ENCODE measurements at places on chromosomes 5 and 9. TPM values are rescaled to one million over a fixed set of nuclear protein-coding genes. Genes with fewer than 3 reads are reported as not detected.

The ANKRD34B gene
- 1.7 TPM for polyA plus RNA-seq

- DNase-seq: no peak
Observed at GRCh38 chr9:1938675-1939170, 76.4 kb upstream of the SMARCA2 start.

GRCh38 chr9:100427366-100428263, 672 bp downstream of the MSANTD3 start:
- DNase-seq: peak; percentile 90

DNA sequence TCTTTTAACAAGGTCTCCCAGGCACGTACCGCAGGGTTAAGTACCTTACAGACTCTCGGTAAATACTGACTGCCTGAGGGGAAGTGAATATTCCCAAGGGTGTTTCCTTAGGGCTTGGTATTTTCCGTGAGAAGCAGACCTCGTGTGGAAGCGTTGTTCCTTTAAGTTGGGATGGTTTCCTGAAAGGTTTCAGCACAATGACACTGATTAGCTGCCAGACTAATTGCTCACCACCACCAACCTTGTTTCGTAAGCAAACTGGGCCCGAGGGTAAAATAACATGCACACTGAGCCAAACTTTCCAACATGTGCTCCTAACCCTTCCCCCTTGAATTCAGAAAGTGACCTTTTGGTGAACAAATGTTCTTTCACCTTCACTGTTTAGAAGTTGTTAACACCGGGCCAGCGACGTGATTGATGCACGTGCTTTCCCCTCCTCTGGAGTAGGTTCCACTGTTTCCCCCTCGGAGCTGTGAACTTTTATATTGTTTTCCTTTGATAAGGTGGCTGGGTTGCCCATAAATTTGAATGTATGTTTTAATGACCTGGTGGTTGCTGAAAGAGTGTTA, 128.1 kb upstream of the RPS23 start:
- DNase-seq: peak; percentile 36

GRCh38 chr9:87515006-87515405, 17.3 kb downstream of the DAPK1 start:
- DNase-seq: no peak

GRCh38 chr5:169222934-169223594, 77.9 kb downstream of the SLIT3 start:
- DNase-seq: peak; percentile 18

- DNase-seq: no peak
Observed at GRCh38 chr5:154159343-154159742, 31.2 kb upstream of the GALNT10 start.

DNA sequence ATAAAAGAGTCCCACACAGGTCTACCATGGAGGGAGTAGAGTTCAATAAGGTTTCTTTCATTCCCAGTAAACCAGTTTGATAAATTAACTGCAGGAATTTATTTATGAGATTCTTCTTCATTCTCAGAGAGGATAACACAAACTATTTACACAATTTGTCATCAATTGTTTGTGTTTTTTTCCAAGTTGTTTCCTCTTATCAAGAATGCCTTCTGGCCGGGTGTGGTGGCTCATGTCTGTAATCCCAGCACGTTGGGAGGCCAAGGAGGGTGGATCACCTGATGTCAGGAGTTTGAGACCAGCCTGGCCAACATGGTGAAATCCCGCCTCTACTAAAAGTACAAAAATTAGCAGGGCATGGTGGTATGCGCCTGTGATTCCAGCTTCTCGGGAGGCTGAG, 216.7 kb downstream of the MLLT3 start:
- no peak for DNase-seq

The LCN9 gene
- polyA plus RNA-seq: not detected

DNA sequence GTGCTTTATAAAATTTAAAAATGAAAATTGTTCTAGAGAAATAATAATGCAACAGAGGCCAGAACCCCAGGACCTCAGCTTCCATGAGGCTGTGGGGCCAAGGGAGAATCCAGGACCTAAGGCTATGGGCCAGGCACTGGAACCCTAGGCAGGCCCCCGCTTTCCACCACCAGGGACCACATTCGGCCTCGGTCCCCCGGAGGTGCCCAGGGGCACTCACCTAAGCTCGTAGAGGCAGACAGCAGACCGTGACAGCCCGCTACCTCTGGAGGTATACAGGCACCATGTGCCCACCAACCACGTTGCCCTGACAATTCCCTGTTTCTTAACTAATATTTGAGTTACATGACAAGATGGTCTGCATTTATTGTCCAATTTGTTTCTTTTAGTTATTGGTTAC, 49.5 kb upstream of the MROH2B start:
- no peak for DNase-seq

GRCh38 chr9:84718476-84718875, 48.9 kb downstream of the NTRK2 start:
- DNase-seq: no peak

The BDP1 gene
- polyA plus RNA-seq: 44.5 TPM

GRCh38 chr9:124812441-124812876, 35.5 kb downstream of the OLFML2A start:
- no peak for DNase-seq

DNA sequence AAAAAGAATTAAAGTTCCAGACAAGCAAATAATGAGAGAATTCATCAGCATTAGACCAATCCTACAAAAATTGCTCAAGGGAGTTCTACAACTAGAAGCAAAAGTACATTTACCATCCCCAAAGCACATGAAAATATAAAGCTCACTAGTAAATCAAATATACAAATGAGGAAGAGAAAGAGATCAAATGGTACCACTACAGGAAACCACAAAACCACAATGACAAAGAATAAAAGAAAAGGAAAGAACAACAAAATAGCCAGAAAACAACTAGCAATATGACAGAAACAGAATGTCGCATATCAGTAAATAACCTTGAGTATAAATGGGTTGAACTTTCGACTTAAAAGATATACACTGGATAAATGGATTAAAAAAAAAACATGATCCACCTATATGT, 739.0 kb downstream of the DTWD2 start:
- DNase-seq: no peak

DNA sequence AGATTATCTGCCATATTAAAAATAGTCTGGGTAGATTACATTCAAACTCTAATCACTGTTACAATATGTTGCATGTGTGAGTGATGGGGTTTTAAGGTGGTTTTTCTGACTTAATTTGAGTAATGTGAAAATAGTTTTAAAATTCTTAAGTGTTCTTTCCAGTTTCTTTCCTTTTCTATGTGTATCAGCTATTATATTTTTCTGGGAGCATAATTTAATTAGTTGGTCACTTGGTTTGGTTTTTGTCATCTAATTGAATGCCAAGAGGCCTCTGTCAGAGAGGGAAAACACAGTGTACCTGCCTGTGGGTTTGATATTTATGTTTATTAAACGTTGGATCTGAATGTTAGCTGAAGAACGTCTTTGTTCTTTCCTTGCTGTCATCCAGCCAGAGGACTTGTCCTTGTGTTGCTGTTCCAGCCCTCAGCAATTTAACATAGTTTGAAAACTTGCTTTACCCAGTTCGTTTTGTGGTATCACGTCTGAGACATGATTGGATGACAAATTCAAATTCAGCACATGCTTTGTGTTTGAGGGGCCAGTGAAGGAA, 19.5 kb downstream of the OTULIN start:
- no peak for DNase-seq

The NDUFA8 gene
- 139 TPM for polyA plus RNA-seq

- no peak for DNase-seq
Observed at GRCh38 chr9:121434969-121435368, 64.7 kb downstream of the GGTA1 start.

DNA sequence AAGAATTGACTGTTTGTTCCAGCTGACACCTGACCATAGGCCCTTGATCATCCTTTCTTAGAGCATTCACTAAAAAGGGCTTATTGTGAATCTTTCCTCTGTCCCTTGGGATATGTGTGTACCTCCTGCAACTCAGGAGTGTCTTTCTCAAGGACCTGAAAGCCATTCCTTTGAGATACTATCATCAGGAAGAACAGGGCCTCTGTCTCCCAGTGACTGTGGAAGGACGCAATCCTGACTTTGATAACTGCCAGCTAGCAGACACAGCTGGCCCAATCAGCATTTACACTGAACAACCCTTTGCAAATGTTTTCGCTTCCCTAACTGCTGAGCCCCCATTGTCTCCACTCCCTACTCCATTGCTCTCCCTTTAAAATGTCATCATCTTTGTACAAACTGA, 144.4 kb downstream of the RMI1 start:
- DNase-seq: no peak

The LIFR gene
- 10.6 TPM for polyA plus RNA-seq

The SLC27A6 gene
- polyA plus RNA-seq: 2.0 TPM

- no peak for DNase-seq
Observed at GRCh38 chr5:55509796-55510522, 24.8 kb downstream of the PLPP1 start.

- DNase-seq: no peak
Observed at GRCh38 chr5:138243794-138244193, 30.6 kb downstream of the GFRA3 start.

The ADAMTS19 gene
- 5.9 TPM for polyA plus RNA-seq

DNA sequence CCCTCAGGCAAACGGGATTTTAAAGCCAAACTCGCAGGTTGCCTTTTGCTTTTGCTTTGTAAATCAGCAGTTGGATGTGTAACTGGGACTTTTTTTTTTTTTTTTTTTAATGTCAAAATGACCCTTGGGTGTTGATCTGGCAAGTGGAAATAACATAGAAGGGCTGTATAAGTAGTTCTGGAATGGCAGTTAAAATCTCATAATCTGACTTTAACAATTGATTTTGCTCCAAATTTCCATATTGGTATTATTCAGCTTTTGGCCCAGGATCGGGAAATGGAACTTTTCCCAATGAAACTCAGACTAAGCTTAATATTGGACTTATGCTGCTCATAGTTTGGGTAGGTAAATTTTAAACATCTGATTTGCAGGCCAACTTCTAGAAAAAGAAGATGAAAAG, 346.8 kb upstream of the NUDT12 start:
- no peak for DNase-seq

DNA sequence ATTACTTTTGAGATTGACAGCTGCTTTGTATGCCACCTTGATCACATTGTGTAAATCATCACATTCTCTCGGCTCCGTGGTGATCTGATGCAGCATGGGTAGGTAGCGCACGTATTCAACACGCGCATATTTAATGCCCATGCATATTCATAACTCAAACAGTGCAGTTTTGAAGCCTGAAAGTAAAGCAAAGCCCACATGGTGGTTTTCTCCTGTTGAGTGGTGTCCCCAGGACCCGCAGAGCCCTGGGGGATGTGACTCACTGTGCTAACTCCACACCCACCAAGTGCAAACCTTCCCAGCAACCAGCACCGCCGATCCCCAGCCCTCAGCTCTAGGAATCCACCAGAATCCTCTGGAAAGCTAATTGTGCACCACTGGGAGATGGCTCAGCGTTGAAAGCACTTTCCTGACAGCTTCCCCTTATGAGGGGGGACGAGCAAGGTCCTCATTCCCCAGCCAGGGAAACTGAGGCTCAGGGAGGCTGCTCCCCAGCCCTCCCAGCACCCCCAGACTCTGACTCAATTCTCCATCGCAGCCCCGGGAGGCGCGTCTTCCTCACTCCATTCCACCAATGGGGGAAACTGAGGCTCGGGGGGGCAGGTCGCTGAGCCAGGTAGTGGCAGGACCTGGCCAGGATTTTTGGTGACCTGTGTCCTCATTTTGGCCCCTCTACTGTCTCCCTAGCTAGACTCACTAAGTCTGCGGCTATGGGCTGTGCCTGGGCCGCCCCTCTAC, 46.4 kb downstream of the SARDH start:
- no peak for DNase-seq

- peak; percentile 89 for DNase-seq
Observed at GRCh38 chr5:181069767-181070491, 29.9 kb downstream of the BTNL9 start.

- DNase-seq: no peak
Observed at GRCh38 chr9:1962122-1962521, 53.0 kb upstream of the SMARCA2 start.

GRCh38 chr5:141330299-141331080, at the start of gene PCDHGA1:
Gene PCDHGA1, plus strand, starts transcription at chr5:141330514.
- peak; percentile 63 for DNase-seq
